ENCODE measurements at places on chromosomes 7 and 10. TPM values are rescaled to one million over a fixed set of nuclear protein-coding genes. Genes with fewer than 3 reads are reported as not detected.

Gene PON3
- not detected for total RNA-seq

Gene SSC4D
- total RNA-seq = 4.3 TPM

Gene AP4M1
- 16.7 TPM for total RNA-seq

Gene BRAF
- 6.6 TPM for total RNA-seq

Gene CCDC3
- total RNA-seq = 16.6 TPM

Gene SH2D4B
- total RNA-seq = not detected

Gene PIK3CG
- not detected for total RNA-seq

Gene ATOH7
- total RNA-seq = not detected

Gene TMEM225B
- total RNA-seq = not detected

Gene SORCS3
- total RNA-seq = not detected

Gene PLPP4
- total RNA-seq = not detected

Gene CACNB2
- not detected for total RNA-seq

Gene PTN
- total RNA-seq = 0.35 TPM

Gene BPGM
- total RNA-seq = 13.3 TPM

Gene CPN1
- not detected for total RNA-seq

Gene LRIT2
- not detected for total RNA-seq

Gene SLC39A12
- not detected for total RNA-seq

Gene NANOS1
- total RNA-seq = 0.99 TPM

Gene HOXA2
- total RNA-seq = not detected
